ENCODE measurements at places on chromosomes 7 and 10.

- peak; percentile 86 for DNase-seq
Measured at GRCh38 chr7:26151953-26152781, at the start of gene NFE2L3. NFE2L3 (plus strand) TSS chr7:26152198; CDS start chr7:26152499, 301 bp downstream.

DNA sequence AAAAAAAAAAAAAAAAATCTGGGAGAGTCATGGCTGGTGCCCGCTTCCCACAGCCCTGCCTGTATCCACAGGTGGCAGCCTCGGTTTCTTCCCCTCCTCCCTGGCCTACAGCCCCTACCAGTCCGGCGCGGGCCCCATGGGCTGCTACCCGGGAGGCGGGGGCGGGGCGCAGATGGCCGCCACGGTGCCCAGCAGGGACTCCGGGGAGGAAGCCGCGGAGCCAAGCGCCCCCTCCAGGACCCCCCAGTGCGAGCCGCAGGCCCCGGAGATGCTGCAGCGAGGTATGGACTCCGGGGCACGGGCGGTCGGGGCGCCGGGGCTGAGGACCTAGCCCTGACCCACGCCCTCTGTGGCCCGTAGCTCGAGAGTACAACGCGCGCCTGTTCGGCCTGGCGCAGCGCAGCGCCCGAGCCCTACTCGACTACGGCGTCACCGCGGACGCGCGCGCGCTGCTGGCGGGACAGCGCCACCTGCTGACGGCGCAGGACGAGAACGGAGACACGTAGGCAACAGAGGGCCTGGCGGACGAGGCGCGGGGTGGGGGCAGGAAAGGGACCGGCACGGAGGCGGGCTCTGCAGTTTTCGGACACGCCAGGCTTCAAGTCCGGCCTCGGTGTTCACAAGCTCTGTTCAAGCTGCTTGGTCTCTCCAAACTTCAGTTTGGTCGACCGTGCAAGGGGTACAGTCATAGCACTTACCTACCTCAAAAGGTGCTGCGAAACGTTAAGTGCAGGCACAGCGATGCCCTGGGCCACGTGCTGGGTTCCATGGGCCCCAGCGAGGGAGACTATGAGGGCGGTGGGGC, 3.9 kb downstream of the NFKB2 start:
- DNase-seq, result peak; percentile 78

DNA sequence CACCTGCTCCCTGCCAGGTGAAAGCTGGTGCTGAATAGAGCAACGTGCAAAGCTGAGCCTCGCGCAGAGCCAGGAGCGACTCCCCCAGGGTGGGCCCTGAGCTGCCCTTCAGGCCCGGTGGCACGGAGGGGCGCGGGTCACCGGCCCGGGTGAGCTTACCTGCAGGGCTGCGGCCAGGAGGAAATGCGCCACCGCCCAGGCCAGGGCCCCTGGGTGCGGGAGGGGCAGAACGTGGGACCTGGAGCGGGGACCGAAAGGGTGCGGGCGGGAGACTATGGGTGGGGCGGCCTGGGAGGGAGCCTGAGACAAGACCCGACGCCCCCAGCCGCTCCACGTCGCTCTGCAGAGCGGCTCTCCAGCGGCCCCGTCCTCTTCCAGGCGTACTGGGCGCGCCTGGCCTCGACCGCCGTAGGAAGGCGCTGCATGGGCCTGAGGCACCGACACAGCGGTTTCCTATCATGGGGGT, 122.1 kb downstream of the BTAF1 start:
- DNase-seq, result no peak

GRCh38 chr7:25619963-25620799, 391.9 kb upstream of the NPVF start:
- DNase-seq, result no peak

- DNase-seq, result no peak
Measured at GRCh38 chr7:148118371-148118770, 472.2 kb upstream of the C7orf33 start.

- DNase-seq, result no peak
Measured at GRCh38 chr10:62626817-62627216, 177.7 kb upstream of the ADO start.

DNA sequence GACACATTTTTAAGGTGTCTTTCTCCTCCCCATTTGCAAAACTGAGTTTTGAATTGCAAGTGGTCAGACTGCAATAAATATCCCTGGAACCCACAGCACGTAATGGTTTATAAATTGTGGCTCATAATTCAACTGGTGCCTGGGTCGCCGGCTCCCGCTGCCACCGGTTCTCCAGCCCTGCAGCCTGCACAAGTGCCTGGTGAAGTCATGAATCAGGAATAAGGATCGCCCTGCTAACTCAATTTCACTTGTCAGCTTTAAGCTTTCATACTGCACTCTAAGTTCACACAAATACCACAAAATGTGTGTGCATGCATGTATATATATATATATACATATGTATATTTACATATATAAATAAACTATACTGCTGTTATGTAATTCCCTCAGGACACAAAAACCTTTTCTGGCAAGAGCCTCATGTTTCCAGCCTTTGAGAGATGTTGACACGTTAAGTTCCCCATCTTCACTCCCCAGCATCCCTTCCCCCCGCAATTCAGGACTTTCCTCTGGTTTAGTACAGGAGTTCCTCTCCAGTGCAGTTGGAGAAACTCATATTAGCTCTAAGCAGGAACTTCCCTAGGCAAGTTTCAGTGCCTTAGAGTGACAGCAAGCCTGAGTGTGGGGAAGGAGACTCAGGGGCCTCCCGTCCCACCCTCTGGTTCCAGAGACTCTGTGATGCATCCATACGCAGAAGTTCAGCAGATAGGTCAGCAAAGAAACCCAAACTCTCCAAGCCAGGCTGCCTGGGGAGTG, 129.2 kb upstream of the UNC5B start:
- no peak for DNase-seq

GRCh38 chr10:63480237-63480636, 14.5 kb upstream of the JMJD1C start:
- no peak for DNase-seq

DNA sequence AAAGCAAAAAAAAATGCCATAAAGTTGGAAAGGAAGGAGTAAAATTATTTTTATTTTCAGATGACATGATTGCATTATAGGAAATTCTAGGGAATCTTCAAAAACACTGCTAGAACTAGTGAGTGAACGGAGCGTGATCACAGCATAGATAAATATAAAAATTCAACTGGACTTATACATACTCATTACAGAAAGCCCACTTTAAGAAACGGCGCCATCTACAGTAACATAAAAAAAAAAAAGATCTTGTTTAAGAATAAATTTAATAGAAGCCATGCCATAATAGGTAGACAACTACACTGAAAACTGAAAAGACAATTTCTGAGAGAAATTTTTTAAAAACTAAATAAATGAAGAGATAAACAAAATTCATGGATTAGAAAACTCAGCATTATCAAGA, 623.1 kb upstream of the MGMT start:
- DNase-seq, result no peak

- no peak for DNase-seq
Measured at GRCh38 chr10:93701866-93702209, 554 bp downstream of the FRA10AC1 start.

DNA sequence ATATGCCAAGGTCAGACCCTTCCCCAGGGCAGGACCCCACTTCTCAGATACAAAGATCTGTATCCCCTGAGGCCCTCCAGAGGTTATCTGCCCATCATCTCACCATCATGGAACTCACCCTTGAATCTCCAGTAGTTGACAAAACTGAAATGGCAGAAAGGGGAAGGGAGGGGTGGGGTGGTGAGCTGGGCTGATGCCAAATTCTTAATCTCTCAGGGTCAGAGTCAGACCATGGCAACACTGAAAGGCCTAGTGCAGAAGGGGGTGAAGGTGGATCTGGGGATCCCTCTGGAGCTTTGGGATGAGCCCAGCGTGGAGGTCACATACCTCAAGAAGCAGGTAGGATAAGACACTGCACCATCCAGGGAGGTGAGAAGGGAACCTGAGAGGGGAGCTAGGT, 3.1 kb downstream of the CNPY4 start:
- no peak for DNase-seq

DNA sequence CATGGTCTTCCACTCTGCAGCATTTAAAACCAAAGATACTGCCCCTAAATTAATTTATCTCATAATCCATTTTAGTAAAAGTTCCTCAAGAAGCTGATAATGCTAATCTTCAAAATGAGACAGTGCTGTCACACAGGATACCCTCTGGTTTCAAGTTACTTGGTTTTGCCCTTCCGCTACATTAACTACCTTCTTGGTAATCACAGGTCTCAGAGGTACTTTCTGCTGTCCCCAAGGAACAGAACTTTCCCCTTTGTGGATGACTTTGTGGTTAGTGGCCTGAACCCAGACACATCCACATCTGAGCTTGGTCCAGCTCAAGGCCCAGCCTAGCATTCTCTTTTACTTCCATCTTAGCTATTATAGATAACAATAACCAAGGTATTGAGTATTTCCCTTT, 88.8 kb upstream of the TMEM26 start:
- DNase-seq, result no peak

- no peak for DNase-seq
Measured at GRCh38 chr7:22727714-22728035, 675 bp downstream of the IL6 start.

GRCh38 chr7:47683485-47683898, 101.6 kb upstream of the TNS3 start:
- DNase-seq, result no peak

- DNase-seq, result no peak
Measured at GRCh38 chr10:52918714-52919305, 146.2 kb upstream of the MBL2 start.

DNA sequence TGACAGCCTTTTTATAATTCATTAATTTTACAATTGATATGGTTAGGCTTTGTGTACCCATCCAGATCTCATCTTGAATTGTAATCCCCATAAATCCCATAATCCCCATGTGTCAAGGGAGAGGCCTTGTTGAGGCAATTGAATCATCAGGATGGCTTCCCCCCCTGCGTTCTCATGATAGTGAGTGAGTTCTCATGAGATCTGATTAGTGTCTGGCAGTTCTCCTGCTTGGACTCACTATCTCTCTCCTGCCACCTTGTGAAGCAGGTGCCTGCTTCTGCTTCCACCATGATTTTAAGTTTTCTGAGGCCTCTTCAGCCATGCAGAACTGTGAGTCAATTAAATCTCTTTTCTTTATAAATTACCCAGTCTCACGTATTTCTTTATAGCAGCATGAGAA, 165.7 kb upstream of the GNAI1 start:
- DNase-seq, result no peak

GRCh38 chr7:54689394-54690049, 69.5 kb downstream of the SEC61G start:
- DNase-seq, result no peak

DNA sequence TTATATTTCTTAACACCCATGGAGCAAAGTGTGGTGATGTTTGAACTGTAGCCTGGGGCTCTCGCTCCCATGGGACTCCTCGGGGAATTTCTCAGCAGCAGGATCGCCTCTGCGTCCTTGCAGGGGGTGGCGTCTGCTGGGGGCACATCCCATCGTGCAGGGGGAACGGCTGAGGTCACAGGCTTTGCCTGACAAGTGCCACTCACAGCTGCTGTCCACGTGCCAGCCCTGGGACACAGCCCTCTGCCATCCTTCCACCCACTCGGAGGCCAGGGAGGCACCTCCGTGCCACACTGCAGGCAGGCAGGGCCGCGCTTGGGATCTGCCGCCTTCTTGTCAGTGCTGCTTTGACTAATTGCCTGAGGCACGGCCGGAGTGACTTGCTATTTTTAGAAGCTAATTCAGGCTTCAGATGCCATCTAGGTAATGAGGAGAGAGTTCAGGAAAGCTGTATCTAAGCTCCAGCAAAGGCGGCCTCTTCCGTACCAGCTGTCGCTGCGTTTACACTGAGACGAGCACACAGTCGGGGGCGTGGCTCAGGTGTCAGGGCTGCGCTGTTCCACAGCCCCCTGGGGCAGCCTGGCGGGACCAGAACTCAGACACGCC, 45.7 kb downstream of the PITRM1 start:
- DNase-seq, result no peak

DNA sequence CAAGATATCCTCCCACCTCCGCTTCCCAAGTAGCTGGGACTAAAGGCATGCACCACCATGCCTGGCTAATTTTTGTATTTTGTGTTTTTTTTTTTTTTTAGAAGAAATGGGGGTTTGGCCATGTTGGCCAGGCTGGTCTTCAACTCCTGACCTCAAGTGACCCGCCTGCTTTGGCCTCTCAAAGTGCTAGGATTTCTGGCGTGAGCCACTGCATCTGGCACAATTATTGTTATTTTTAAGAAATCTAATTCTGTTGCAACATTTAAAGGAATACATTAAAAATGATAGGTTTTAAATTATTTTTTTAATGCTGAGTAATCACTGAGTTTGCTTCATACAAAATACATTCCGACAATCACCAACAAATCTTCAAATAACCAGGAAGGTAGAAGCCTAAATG, 178.1 kb upstream of the SEMA3E start:
- DNase-seq, result no peak

DNA sequence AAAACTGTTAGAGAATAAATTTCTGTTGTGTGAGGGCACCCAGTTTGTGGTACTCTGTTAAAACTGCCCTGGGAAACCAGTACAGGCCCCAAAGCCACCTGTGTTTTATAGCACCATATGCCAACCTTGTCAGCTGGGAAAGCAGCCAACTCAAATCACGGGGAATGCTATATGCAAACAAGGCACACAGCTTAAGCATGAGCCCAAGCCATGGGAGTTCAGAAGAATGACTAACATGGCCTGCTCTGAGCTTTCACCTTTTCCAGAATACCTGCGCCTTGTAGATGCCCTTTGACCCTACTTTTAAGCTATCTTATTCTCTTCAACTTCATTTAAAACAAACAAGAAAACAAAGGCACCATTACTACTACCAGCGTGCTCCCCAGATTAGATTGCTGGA, 5.5 kb upstream of the SLC25A13 start:
- DNase-seq, result no peak

DNA sequence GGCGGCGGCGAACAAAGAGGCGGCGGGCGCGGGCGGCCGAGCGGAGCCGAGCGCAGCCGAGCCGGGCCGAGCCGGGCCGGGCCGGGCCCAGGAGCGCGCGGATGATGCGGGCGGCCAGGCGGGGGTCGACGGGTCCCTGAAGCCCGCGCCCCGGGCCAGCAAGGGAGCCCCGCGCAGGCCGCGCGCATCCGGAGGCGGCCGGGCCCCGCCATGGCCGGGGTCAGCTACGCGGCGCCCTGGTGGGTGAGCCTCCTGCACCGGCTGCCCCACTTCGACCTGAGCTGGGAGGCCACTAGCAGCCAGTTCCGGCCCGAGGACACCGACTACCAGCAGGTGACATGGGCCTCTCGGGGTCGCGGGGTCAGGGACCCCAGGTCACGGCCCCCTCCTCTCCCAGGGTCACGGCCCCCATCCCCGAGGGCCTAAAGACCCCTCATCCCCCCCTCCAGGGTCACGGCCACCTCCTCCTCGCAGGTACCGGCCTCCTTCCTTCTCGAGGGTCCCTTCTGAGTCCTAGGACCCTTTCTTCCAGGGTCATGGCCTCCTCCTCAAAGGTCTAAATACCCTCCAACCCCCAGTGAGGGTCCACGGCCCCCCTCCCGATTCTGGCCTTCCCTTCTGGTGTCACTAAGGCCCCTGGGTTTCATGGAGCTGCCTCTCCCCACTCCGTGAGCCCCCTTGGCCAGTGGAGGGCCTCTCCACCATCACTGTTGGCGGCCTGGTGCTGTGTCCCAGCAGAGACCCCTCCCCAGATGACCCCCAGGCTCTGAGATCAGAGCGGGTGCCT, at the start of gene TTYH3:
Gene TTYH3 (plus strand): TSS at position 41 of the 787 bp plus-strand sequence. CDS start 170 bp downstream, at position 211.
- no peak for DNase-seq

- peak; percentile 55 for DNase-seq
Measured at GRCh38 chr10:89217057-89217990, 10.2 kb upstream of the CH25H start.

Data from T-helper 17 cell (primary cell).